Stimulated activated CD8-positive, alpha-beta memory T cell treated with anti-CD3 and anti-CD28 coated beads, Interleukin-4, amount 100 ng/mL, for 1 hour (primary cell): ENCODE measurements at places on chromosomes 13 and 19.

DNA sequence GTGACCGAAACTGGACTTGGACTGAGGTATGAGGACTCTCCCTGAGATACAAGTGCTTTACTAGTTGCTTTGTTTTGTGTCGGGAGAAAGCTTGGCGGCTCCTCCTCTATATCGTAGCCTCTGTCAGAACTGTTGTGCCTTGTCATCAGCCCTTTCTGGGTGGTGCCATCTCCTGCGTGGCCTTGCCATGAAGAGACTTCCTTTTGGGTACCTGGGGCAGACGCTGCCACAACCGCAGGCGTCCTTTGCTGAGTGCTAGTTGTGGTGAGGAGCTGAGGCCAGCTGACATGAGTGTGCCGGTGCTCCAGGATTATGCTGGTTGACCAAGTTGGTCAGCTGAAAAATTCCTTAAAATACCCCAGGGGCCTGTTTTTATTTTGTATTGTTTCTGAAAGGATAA lies 124.5 kb downstream of the AKAP11 start:
- no peak for DNase-seq

GRCh38 chr13:46571189-46571908 lies 18.4 kb downstream of the LRCH1 start:
- DNase-seq: no peak

- no peak for DNase-seq
These were observed 298.1 kb downstream of the OLFM4 start for GRCh38 chr13:53326716-53327115.

DNA sequence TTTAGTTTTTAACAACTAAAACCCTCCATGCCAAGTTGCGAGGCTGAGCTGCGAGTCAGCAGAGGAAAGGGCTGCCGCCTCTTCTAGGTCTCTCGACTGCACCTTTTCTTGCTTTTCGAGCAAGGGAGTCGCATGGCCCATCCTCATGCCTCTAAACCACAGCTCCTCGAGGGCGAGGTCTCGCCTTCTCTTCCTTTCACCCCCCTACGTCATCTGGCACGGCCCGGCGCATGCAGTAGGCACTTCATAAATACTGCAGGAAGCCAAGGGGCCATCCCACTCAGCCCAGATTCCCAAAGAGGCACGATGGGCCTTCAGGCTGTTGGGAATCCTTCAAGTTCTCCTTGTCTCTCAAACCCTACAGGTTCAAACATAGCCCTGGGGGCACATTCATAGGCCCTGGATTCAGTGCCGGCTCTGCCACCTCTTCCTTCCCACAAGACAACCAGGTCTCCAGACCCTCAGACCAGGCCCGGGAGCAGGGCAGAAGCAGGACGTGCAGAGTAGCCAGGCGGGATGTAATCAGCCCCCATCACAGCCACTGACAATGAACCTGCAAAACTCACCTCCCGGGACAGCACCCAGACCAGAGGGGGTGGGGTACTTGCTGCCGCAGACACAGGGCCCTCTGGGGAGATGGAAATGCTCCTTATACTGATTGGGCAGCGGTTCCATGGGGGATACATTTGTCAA lies 41.7 kb downstream of the GGACT start:
- DNase-seq: no peak

GRCh38 chr19:33117501-33117900 lies 14.4 kb upstream of the WDR88 start:
- no peak for DNase-seq

DNA sequence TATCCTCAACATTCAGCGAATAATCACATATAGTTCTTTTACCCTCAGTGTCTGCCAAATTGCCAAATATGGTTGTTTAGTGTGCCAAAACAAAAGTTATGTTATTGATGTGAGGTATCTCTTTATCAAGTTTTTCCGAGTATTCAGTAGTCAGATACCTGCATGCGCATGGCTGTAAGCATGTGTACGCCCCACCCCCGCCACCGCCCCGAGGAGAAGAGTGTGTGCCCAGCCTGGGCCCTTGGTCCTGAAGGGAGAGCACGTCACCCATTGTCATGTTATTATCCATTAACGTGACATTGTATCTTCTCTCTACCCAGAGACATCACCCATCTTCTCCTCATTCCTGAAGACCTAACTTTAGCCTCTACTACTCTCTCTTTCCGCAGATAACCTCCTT lies 147.0 kb downstream of the SHISA2 start:
- no peak for DNase-seq

- DNase-seq: no peak
These were observed 31.7 kb upstream of the USP29 start for GRCh38 chr19:57088133-57088532.

DNA sequence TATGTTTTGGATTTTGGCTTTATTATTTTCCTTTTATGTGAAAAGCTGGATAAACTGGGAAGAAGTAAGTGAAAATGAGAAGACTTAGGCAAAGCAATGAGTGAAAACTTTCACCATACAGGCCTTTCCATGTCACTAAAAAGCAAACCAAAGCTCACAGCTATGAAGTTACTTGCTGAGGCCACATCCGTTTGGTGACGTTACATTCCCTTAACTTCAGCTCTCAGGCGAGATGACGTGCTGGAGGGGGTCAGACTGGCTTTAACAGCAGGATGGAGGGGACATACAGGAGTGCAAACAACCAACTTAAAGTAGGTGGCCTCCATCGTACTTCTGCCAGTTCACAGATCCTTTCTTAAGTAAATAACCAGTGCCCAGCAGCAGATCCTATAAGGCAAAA lies 522.3 kb downstream of the MYO16 start:
- DNase-seq: no peak

GRCh38 chr13:28306325-28306724 lies 168.0 kb downstream of the PAN3 start:
- DNase-seq: no peak

- DNase-seq: no peak
These were observed 1.7 kb downstream of the DMAC2 start for GRCh38 chr19:41437944-41438574.

GRCh38 chr13:28540612-28541011 lies 45.7 kb upstream of the FLT1 start:
- no peak for DNase-seq

GRCh38 chr13:85879014-85879413 lies 79.8 kb upstream of the SLITRK6 start:
- no peak for DNase-seq

- no peak for DNase-seq
These were observed 1.1 kb upstream of the ITM2B start for GRCh38 chr13:48231933-48232332.

DNA sequence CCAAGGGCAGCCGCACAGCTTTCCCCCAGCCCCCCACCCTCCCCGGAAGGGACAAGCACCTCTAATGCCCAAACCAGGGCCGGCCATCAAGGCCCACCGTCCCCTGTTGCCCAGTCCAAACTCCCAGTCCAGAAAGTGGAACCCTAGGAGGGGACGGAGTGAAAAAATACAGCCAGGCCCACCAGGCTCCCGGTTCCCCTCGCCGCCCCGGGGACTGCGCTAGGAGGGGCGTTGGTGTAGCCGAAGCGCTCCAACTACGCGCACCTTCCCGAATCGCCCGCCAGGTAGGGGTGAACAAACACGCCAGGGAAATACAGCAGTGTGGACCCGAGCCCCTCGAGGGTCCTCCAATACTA lies 1.3 kb downstream of the KLF16 start:
- DNase-seq: no peak

DNA sequence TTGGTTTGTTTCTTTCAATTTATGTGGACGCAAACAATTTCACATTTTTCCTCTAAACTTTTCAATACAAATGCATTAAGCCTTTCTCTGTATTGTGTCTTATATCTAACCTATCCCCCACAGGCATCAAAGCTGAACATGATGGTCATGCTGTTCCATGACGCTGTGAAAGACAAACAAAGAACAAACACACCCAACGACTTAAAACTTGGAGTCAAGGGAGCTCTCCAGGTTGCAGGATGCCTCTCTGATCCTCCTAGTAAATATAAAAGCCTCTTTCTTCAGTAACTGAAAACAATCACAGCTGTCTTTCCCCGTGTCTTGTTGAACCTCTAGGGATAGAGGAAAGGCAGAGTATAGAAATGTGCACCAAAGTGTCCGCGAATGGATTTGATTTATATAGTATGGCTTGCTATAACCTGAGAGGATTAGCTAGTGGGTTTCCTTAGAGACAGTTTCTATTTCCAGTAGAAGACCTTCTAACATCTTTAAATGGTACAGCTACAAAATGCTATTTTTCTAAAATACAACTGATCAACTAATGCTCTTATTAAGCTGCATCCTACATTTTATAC lies 43.1 kb downstream of the PCDH9 start:
- no peak for DNase-seq

- DNase-seq: no peak
These were observed 110.3 kb downstream of the NHLRC3 start for GRCh38 chr13:39148513-39148961.

GRCh38 chr13:31067416-31068118 lies 94.1 kb downstream of the HSPH1 start:
- no peak for DNase-seq

GRCh38 chr13:28426381-28426780 lies 68.5 kb downstream of the FLT1 start:
- no peak for DNase-seq

DNA sequence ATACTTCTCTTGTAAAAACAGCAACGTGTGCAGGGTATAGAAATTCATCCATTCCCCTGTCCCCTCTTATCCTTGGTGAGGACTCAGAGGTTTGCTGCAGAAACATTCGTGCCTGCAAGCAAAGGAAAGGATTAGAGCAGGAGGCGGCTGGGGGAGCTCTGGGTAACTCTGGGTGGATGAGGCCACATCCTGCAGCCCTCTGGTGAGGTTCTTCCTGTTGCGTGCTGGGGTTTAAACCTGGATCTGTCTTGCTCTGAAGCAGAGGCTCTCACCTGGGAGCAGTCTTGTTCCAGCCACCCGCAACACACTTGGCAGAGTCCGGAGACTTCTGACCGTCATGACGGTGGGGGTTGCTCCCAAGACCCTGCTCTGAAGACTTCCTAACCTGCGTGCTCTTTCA lies 69.2 kb downstream of the ATP11A start:
- DNase-seq: no peak

GRCh38 chr19:17163652-17164051 lies 51.5 kb upstream of the USE1 start:
- no peak for DNase-seq
